ENCODE measurements at places on chromosomes 1 and 21.

- no peak for DNase-seq
Measured at GRCh38 chr1:175884369-175884768, 141.0 kb upstream of the TNR start.

DNA sequence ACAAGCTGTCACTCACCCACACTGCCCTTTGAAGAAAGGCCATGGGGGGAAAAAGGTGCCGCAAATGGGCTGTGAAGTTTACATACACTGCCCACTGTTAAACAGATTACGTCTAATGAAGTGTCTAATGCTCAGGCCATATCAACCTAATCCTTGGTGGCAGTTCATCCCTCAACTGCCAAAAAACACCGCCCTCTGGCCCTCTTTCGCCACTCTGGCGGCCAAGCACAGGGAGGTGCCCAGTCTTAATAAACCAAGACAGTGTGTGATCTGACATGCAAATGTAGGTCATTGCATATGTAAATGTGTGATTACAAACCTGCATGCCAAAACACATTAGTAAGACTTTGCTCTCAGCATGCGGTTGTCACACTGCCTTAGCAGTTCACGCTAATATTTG lies 89.5 kb downstream of the NEK7 start:
- no peak for DNase-seq

DNA sequence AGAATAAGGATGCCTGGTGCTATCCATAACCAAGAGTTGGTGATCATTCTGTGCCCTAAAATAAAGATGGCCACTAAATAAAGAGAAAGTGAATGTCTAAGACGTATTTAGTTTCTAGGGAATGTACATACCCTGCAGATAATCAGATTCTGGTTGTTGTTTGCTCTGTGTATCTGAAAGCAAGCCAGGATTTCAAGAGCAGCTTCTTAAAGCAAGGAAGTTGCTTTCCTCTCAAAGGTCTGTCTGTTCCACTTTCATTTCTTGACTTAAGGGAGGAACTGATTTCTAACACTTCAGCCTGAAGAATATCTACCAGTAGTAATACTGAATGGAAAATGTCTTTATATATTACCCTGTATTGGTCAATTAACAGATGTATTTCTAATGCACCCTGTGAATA lies 88.8 kb downstream of the KIF1B start:
- no peak for DNase-seq

- DNase-seq: no peak
Measured at GRCh38 chr21:42097860-42098454, 26.8 kb downstream of the UMODL1 start.

- peak; percentile 59 for DNase-seq
Measured at GRCh38 chr1:54239631-54240031, 39.7 kb downstream of the MRPL37 start.

GRCh38 chr1:245683676-245684075 lies 528.9 kb downstream of the KIF26B start:
- no peak for DNase-seq

- DNase-seq: no peak
Measured at GRCh38 chr1:243487649-243488227, 231.9 kb downstream of the SDCCAG8 start.

- DNase-seq: no peak
Measured at GRCh38 chr1:4090556-4090955, 190.5 kb upstream of the C1orf174 start.

- no peak for DNase-seq
Measured at GRCh38 chr1:235473806-235474205, 30.4 kb downstream of the B3GALNT2 start.

DNA sequence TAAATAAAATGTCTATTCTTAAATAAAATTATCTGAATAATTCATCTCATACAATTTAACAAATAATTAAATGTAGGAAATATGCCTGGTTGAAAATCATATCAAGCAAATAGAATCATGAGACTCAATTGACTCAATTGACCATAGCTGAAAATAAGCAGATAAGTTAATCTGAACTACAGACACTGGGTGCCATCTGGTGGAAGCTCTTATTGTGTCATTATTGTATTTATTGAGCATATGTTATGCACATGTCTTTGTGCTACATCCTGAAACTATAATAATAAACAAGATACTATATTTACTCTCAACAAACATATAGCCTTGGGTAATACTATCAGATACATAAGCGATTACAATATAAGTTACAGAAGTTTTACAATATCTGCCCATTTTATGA lies 41.0 kb downstream of the BRINP3 start:
- no peak for DNase-seq

DNA sequence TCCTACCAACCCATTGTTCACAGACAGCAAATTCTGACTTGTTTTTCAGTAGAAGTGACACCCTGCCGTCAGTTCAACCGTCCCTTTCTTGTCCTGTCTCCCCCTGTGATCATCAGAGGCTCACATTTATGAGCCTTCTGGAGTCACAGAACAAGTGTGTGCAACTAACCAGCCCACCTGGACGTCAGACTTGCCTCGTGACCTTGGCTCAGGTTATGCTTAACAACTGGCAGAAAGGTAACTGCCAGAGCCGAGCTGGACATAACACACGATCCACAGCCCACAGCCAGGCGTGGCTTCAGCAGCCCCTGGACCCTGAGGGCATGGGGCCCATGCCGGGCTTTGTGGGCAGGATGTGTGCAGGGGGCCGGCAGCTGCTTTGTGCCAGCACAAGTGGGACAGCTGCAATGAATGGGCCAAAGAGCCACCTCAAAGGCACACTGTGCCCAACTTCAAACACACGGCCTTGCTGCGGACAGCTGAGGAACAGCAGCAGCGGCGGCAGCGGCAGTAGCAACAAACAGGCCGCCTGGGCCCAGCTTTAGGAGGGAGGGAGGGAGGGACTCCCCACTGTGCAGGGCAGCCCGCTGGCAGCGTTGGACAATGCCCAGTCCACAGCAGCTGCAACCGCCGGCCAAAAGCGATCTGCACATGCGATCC lies 103.9 kb downstream of the ZBTB18 start:
- peak; percentile 76 for DNase-seq

- DNase-seq: no peak
Measured at GRCh38 chr1:111176678-111177077, 23.8 kb downstream of the DENND2D start.

- no peak for DNase-seq
Measured at GRCh38 chr1:19650416-19651140, 6.5 kb downstream of the NBL1 start.

DNA sequence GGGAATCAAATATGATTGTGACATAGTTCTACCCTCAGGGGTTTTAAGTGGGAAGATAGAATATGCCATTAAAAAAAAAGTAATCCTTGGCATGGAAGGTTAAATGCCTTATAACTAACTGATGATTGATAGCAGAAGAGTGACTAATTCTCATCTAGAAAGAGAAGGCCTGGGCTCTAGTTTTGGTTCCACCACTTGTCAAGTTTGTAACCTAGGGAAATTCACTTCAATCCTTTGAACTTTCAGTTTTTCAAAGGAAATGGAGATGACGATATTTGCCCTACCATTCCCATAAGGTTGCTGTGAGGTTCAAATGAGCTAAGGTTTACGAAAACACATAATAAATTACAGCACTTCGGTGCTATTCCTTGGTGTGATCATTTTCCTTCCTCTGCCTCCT lies 88.5 kb downstream of the GPR88 start:
- no peak for DNase-seq

GRCh38 chr1:206143537-206144172 lies 26.5 kb upstream of the AVPR1B start:
- DNase-seq: no peak

DNA sequence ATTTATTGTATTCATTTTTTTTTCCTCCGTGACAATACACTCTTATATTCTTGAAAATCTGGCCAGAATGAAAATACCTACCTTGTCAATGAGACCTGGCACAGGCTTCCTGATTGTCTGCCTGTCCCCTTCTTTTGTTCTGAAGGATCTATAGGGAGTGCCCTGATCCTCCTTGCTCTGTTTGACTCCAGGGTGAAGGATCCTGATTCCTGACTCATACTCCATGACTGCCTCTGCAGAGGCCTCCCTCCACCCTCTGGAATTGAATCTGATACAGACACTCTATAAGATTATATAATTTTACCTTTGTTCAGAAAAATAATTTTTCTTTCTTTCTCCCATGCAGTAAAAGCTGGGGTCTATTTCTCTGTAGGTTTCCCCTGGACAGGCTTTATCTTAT lies 116.2 kb downstream of the HMCN1 start:
- no peak for DNase-seq

DNA sequence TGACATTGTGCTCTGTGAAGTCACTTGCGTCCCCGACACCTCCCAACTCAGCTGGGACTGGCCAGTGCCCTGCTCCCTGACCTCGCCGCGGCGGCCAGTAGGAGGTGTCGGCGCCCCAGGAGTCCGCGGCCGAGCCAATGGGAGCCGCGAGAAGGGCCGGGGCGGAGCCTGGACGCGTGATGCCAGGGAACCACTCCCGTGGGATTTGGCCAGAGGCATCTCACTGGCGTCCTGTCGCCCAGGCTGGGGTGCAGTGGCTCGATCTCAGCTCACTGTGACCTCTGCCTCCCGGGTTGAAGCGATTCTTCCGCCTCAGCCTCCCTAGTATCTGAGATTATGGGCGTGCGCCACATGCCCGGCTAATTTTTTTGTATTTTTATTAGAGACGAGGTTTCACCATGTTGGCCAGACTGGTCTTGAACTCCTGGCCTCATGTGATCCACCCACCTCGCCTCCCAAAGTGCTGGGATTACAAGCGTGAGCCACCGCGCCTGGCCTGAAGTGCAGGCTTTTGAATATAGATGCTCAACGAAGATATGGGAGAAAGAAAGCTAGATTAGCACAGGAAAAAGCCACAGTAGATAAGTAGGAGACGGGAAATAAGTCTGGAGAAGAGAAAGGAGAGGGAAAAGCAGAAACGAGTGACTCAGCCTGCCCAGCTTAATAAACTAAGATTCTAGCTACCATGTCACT lies 38.0 kb downstream of the ZBTB8OS start:
- peak; percentile 89 for DNase-seq

GRCh38 chr1:22319608-22320007 lies 132.0 kb upstream of the ZBTB40 start:
- no peak for DNase-seq

- no peak for DNase-seq
Measured at GRCh38 chr1:182198006-182198605, 136.6 kb upstream of the ZNF648 start.

GRCh38 chr1:201034671-201035070 lies 11.2 kb upstream of the KIF21B start:
- DNase-seq: no peak

DNA sequence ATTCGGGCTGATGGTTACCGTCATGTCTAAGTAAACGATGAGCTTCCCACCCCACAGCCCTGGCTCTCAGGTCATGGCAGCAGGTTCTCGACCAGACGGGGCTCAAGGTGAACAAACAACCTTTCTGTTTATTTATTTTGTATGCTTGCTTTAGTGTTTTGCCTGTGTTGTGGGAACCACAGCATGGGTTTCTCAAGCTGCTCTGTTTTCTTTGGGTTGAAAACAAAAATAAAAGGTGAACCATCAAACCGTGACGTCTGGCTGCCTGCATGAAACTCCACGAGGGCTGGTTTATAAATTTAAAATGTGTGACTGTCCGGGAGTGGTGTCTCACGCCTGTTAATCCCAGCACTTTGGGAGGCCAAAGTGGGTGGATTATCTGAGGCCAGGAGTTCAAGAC lies 28.0 kb downstream of the TMEM51 start:
- DNase-seq: no peak

DNA sequence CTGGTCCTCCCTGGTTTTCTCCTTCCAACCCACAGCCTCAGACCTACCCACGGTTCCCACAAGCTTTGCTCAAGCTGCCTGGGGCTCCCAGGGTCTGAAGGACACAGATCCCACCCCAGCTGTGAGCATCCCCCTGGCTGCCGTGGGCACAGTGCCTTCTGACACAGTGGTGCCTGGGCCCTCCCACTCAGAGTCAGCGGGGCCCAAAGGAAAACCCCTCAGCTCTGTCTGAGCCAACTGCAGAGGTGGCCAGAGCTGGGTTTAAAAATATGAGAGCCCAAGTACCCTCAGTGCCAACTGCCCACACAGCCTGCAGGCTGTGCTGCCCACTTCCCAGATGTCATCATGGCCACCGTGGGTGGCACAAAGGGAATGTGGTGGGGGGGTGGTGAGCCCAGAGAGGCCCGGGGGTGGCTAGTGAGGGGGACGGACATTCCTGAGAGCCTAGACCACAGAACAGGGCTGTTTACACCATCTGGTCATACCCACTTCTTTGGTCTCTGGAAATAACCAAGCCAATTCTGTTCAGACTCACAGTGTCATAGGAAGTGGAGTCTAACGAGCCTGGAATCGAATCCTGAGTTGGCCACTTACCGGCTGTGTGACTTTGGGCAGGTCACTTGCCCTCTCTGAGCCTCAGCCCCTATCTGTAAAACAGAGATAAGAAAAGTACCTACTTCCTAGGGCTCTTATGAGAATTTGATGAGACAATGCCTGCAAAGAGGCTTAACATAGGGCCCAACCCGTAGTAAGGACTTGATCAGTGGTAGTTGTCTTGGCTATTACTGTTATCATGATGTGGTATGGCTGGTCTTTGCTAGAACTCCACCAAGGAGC lies 85.5 kb downstream of the CAMK2N1 start:
- no peak for DNase-seq

DNA sequence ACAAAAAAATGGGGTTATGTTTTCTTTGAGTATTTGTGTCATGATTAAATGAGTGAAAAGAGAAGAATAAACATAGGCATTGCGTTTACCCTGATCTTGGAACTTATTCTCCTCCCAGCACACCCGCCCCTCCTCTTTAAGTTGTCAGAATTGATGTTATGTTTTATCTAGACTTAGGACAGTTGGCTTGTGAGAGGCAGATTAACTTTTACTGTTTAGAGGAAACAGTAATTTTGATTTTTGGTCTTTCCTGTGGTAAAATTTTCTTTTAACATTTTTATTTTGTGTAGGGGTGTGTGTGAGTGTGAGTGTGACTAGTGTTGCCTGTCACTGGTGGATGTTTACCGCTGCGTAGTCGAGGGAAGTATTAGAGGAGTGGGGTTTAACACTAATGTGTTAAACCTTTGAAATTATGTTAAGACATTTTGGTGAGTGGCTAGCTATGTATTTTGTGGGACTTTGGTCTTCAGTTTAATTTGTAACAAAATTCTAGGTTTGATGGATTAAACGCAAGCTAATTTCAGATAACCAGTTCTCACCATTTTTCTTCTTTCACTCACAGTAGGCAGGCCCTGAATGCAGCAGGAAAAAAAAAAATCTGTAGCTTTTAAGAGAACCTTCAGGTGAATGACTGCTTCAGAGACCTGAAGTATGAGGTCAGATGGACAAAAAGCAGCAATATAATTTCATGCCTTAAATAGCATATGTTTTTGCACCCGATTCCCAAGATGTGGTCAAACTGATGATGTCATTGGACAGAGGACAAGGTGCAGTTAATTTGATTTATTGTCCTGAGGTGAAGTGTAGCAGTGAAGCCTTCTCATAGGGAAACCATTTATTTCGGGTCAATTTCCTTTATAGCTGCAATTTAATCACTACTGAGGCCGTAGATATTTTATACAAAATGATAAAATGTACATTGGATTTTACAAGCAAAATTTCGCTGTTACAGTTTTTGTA lies 2.7 kb downstream of the POU2F1 start:
- DNase-seq: no peak

Measured in putamen (tissue), 1 donor.